Large intestine (tissue), 12 donors: ENCODE measurements at places on chromosomes 3 and 15.

DNA sequence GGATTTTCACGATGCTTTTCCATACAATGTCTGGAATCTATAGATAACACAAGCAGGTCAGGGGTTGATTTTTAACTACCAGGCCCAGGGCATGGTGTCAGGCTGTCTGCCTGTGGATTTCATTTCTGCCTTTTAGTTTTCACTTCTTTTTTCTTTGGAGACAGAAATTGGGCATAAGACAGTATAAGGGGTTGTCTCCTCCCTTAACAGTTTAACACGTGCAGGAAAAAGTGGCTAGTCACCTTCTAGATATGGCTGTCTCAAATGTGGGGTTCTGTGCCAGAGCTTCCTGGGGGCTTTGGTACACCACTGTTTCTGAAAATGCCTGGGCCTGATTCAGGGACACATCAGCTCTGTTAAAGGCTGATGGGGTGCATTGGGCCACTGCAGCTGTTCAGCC is 7.4 kb upstream of the ZNF589 start:
- no peak for DNase-seq

DNA sequence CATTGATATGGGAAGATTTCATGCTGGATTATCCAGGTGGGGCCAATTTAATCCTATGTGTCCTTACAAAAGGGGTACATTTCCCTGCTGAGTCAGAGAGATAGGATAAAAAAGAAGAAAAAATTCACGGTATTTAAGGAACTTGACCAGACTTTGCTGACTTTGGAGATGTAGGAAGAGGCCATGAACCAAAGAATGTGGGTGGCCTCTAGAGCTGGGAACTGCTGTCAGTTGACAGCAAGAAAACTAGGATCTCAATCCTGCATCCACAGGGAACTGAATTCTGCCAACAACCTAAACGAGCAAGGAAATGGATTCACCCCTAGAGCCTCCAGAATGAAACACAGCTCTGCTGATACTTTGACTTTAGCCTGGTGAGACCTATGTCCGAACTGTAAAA is 148.1 kb upstream of the SLC24A5 start:
- DNase-seq = no peak

DNA sequence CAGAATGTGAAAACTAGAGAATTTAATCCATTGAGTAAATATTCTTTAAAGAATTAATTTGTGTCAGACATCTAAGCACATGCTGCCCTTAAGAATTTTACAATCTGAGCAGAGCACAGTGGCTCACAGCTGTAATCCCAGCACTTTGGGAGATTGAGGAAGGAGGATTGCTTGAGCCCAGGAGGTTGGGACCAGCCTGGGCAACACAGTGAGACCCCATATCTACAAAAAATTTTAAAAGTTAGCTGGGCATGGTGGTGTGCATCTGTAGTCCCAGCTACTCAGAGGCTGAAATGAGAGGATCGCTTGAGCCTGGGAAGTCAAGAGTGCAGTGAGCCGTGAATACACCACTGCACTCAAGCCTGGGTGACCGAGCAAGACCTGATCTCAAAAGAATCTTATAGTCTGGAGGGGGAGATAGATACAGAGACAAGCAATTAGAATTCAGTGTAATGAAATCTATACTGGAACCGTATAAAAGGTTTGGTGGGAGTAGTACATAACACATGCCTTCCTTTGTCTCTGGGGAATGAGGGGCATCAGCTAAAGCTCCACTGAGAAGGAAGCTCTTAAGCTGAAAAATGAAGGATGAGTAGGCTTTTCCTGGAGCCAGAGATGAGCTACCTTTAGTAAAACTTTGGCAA is 21.2 kb downstream of the ATP11B start:
- no peak for DNase-seq

- DNase-seq = no peak
These were observed 549.9 kb downstream of the GRM7 start for GRCh38 chr3:7410782-7411181.

DNA sequence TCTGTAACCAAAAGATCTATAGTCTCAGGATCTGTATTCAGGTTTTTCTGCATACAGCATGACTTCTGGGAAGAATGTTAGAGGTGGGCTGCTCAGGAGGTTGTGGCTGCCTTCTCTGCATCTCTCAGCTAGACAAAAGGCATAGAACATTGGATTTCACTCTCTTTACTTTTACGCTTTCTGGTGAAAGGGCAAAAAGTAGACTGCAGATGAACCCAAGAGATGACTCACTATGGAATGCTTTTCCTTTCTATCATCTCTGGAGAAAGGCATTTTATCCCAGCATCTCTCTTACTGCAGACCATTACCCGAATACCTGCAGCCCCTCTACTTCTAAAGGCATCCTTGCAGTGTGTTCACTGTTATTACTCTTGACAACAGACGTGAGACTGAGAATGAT is 222.2 kb downstream of the WNT5A start:
- no peak for DNase-seq

- no peak for DNase-seq
These were observed 21.7 kb downstream of the ALS2CL start for GRCh38 chr3:46671541-46672348.

DNA sequence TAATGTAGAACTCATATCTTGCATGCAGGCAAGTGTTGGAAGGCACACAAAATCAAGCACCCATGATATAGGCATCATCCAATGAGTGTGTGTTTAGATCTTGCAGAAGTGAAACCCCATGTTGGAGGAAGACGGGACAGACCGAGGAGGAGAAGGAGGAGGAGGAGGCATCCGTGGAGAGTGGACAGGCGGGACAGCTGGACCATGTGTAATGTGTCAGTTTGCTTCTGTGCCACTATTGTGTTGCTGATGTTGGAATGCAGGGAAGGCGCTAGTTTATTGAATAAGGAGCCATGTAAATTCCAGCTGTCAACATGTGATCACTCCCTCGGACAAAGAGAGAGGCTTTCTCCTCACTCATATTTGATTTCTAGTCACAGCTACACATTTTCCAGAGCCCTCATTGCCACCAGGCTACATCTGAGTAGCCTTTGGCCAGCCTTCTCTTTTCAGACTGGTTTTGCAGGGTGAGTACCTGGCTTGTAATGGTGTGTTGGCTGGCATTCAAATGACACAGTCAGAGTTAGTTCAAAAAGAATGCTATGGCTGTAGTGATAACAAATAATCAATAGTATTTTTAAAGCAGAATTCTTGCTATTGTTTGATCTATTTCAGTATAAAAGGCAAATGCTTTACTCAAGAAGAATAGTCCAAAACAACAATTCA is 1037.6 kb upstream of the NR2F2 start:
- no peak for DNase-seq

DNA sequence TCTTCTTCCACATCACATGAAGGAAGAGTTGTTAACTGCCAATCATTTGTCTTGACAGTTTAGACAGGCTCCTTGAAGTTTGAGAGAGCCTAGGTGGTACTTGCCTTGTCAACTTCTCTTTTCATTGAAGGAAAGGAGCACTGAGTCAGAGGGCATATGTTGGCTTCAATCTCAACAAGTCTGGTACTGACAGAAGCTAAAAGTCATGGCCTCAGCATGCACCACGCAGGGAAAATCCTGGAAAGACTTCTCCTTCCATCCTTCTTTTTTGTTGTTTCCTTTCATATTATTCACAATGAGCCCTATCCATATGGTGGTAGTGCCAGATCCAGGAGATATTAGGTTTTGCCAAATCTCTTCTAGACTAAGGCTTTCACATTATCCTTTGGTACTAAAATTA is 1272.5 kb downstream of the ROBO1 start:
- no peak for DNase-seq
